ENCODE measurements at places on chromosomes 11 and 22.

- no peak for DNase-seq
Measured at GRCh38 chr22:39317084-39317774, 2.2 kb downstream of the RPL3 start.

DNA sequence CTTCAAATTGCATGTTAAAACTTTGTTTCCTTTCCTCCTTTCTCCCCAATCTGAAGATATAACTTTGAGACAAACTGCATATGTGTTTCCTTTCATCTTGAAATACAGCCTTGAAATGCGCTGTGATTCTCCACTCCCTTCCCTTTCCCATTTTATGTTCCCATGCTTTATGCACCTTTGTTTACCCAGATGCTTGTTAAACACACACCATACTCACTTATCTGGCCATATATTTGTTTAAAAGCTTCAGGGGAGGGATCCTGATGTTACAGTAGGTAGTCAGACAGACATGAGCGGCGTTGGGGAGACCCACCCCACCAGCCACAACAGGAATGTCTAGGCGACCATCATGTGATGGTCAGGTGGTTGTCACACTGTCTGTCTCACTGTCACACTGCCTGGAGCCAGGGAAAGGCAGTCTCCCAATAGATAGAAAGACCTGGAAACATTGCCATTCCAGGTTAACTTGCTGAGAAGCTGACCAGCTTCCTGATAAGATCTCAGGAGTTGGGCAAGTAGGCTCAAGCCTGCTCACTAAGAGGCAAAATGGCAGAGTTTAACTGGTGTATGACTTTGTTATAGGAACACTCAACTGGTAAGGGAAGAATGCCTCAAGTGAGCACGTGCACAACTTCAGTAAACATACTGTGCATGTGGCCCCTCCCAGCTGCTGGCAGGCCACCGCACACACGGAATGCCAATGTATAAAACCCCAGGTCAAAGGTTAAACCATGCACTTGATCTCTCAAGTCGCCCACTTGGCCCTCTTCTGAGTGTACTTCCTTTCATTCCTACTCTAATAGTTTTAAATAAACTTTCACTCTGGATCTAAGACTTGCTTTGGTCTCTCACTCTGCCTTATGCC lies 23.5 kb upstream of the MSANTD2 start:
- DNase-seq: no peak

DNA sequence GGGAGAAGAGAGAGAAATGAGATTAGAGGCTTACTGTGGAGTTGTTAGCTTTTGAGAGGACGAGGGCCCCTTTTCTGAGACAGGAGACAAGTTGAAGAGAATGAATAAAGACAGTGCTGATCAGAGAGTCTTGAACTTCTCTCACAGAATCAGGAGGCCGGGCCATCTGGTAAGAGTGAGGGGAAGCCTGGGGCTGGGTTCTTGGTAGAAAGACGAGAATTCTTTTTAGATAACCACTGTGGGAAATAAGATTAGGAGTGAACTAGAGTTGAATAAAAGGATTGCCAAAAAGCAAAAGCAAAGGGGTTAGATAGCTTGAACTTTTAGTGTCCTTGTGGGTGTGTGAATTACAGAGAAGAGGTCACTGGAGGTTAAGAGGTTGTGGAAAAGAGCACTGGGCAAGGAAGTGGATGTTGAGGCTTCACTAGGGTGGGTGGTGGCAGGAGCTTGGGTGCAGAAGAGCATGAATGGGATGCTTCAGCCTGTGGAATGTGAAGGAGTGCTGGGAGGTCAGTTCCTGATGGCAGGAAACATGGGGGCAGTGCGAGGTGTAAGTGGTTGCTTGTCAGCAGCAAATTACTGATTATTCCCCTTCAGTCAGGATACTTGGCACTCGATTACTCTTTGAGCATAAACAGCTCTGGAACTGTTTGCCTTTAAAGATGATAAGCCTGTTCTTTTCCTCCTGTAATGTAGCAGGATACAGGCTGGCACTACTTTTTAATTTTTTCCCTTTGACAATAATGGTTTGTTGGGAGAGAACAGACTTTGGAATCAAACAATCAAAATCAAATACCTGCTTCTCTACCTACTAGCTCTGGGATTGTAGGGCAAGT lies 98.3 kb downstream of the ARHGAP42 start:
- no peak for DNase-seq

DNA sequence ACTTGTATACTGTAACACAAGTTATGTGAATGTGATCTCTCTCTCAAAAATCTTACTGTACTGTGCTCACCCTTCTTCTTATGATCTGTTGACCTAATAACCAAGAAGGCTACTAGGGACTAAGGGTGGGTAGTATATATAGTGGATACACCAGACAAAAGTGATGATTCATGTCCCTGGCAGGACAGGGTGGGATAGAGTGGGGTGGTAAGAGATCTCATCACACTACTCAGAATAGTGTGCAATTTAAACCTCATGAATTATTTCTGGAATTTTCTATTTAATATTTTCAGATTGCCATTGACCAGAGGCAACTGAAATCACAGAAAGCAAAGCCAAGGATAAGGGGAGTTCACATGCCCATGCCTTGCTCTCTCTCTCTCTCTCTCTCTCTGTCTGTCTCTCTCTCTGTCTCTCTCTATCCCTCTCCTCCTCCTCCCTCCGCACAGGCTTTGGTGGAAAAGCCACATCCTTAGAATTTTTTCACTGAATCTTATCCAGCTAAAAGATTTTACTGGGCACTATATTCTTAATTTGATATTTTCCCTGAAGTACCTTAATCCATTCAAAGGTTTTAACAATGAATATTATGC lies 12.0 kb upstream of the STK33 start:
- no peak for DNase-seq

DNA sequence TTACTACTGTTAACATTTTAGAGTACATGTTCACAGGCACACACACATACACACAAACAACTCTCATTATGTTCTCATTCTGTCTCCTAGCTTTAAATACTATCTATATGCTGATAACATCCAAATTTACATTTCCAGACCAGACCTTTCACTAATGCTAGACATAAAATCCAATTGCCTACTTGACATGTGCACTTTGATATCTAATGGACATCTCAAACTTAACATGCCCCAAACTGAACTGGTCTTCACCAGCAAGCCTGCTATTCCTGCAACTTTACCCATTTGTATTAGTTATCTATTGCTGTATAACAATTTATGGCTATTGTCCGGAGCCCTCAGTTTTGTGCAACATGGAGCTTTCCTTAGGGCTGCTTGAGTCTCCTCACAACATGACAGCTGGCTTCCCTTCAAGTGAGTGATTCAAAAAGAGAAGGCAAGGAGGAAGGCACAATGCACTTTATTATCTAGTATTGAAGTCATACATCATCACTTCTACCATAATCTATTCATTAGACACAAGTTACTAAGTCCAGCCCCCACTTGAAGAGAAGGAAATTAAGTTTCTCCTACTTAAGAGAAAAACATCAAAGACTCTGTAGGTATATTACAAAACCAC lies 3.0 kb downstream of the SLC36A4 start:
- no peak for DNase-seq

GRCh38 chr22:21865041-21865440 lies 2.4 kb downstream of the MAPK1 start:
- DNase-seq: no peak

Data from GM06990 (cell line).